Activated naive CD8-positive, alpha-beta T cell treated with anti-CD3 and anti-CD28 coated beads, Interleukin-2, amount 10 ng/mL, durations not matched to agents 7 days and 5 days (primary cell): ENCODE measurements at places on chromosomes 4 and X. TPM values are rescaled to one million over a fixed set of nuclear protein-coding genes. Genes with fewer than 3 reads are reported as not detected.

DNA sequence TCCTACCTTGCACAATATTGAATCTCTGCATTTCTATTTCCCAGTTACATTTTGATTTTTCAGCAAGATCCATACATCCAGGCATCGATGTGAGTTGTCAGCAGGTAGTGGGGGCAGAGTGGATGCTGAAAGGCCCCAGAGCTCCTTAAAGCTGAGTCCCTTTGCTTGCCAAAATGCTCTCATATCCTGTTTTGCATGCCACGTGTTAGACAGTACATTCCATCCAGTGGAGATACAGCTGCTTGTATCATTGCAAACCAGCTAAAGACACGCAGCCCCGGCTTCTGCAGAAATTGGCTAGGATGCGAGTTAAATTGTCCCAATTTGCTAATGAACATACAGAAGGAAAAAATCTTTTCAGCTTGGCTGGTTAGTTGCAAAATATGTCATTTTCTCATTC lies 179.6 kb upstream of the MXRA5 start:
- no peak for DNase-seq
- H3K4me1 ChIP-seq: no peaks in the 10 kb centered on the region
- H3K27ac ChIP-seq: no peak overlapping the region
- no peaks in the 10 kb centered on the region for H3K27me3 ChIP-seq
- H3K4me3 ChIP-seq: no peak overlapping the region

- no peaks in the 10 kb centered on the region for H3K36me3 ChIP-seq
- no peak for DNase-seq
- H3K4me3 ChIP-seq: no peak overlapping the region
Measured at GRCh38 chr4:127586922-127587571, 45.7 kb upstream of the INTU start.

GRCh38 chrX:153638436-153639176 lies 8.4 kb upstream of the DUSP9 start:
- no peak for DNase-seq
- no peak overlapping the region for H3K27ac ChIP-seq
- H3K4me3 ChIP-seq: no peak overlapping the region
- H3K36me3 ChIP-seq: no peaks in the 10 kb centered on the region
- peaks cover 17% of the 10 kb centered on the region for H3K27me3 ChIP-seq
- peaks cover 1% of the 10 kb centered on the region for H3K4me1 ChIP-seq

- H3K36me3 ChIP-seq: no peaks in the 10 kb centered on the region
- no peaks in the 10 kb centered on the region for H3K27me3 ChIP-seq
Measured at GRCh38 chr4:111630705-111631104, 514.5 kb upstream of the FAM241A start.

DNA sequence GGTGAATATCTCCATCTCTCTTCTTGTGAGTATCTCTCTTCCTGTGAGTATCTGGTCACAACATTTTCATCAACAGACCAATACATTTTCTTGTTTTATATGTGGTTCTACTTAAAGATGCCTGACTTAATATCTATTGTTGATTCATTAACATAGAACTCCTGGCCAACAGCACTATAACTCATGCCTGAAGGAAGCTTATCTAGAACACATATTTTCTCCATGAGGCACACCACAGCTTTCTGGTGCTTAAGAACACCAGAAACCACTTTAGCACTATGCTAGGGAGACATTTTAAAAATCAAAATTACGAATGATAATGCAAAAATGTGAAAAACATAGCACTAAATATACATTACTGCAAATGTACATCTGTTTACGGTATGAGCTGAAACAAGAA lies 190.4 kb downstream of the GABRB1 start:
- no peaks in the 10 kb centered on the region for H3K36me3 ChIP-seq
- H3K4me3 ChIP-seq: no peak overlapping the region

GRCh38 chr4:95304898-95305297 lies 243.9 kb downstream of the UNC5C start:
- peaks cover 5% of the 10 kb centered on the region for H3K27me3 ChIP-seq
- H3K36me3 ChIP-seq: no peaks in the 10 kb centered on the region
- no peak overlapping the region for H3K27ac ChIP-seq

DNA sequence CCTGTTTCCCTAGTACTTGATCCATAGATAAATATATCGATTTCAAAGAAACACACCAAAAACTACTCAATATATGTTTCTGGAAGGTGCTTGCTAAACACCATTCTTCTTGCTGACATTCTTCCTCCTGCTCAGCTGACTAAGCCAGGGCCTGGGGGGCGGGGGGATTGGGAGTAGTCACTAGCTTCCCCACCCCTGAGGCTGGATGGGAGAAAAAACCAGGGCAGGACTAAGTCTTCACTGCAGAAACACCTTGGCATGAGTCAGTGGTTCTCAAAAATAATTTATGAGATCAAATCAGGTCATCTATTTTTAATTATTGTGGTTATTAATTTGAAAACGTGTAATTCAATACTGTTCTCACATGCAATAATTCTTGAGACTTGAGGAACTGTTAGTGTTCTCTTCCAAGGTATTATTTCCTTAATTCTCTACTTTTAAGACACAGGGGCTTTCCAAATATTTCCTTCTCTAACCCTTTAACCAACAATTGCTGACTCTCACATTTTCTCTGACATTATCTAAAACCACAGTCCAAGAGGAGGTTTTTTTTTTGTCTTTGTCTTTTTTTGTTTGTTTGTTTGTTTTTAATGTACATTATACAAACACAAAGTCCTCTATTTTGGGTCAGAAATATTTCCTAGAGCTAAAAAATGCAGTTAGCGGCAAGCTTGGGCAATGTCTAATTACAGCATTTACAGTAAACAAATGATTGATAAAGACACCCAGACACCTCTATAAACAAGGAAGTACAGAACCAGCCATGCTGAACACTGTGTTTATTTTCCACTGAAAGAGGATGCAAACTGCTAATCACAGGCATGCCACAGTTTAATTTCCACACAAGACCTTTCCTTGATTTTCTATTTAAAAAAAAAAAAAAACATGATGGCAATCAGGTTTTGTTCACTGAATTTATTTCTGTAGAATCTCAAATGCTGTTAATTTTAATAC lies 120.3 kb upstream of the USP9X start:
- no peaks in the 10 kb centered on the region for H3K27me3 ChIP-seq
- H3K4me1 ChIP-seq: no peaks in the 10 kb centered on the region
- H3K36me3 ChIP-seq: peaks cover 1% of the 10 kb centered on the region
- H3K27ac ChIP-seq: no peak overlapping the region

CA5B gene
- 18.5 TPM for total RNA-seq

GRCh38 chrX:40065296-40066046 lies 32.3 kb downstream of the BCOR start:
- H3K36me3 ChIP-seq: peaks cover 32% of the 10 kb centered on the region
- H3K4me3 ChIP-seq: peak overlapping the region; percentile 82
- peak; percentile 47 for DNase-seq
- H3K4me1 ChIP-seq: peaks cover 64% of the 10 kb centered on the region
- peak overlapping the region; percentile 94 for H3K27ac ChIP-seq

SLC26A1 gene
- 0.25 TPM for total RNA-seq

- H3K27me3 ChIP-seq: no peaks in the 10 kb centered on the region
- no peak for DNase-seq
- H3K27ac ChIP-seq: no peak overlapping the region
- H3K4me1 ChIP-seq: no peaks in the 10 kb centered on the region
- H3K36me3 ChIP-seq: no peaks in the 10 kb centered on the region
- H3K4me3 ChIP-seq: no peak overlapping the region
Measured at GRCh38 chrX:115266300-115266699, 23.2 kb upstream of the LUZP4 start.

DNA sequence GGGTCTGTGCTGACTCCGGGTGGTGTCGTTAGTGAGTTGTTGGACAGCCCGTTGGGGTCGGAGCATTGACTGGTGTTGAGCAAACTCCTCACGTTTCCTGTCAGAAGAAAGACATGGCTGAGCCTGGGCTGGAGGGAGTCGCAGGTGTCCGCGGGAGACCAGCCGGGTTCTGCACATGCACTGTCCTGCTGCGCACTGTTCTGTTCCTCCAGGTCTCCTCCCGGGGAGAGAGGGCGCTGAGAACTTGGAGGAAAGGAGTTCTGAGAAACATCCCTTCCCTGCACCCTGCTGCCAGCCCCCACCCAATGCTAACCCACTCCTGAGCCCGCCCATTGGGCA lies 1.1 kb downstream of the ZNF141 start:
- H3K4me1 ChIP-seq: peaks cover 20% of the 10 kb centered on the region
- DNase-seq: peak; percentile 41
- peaks cover 2% of the 10 kb centered on the region for H3K27me3 ChIP-seq
- peaks cover 61% of the 10 kb centered on the region for H3K36me3 ChIP-seq
- peak overlapping the region; percentile 96 for H3K4me3 ChIP-seq

GPRIN3 gene
- total RNA-seq: 25.5 TPM

- peaks cover 12% of the 10 kb centered on the region for H3K27me3 ChIP-seq
- H3K27ac ChIP-seq: no peak overlapping the region
- no peaks in the 10 kb centered on the region for H3K36me3 ChIP-seq
- DNase-seq: no peak
- no peak overlapping the region for H3K4me3 ChIP-seq
Measured at GRCh38 chr4:109755656-109756055, 25.8 kb upstream of the PLA2G12A start.

SGMS2 gene
- total RNA-seq: not detected

DNA sequence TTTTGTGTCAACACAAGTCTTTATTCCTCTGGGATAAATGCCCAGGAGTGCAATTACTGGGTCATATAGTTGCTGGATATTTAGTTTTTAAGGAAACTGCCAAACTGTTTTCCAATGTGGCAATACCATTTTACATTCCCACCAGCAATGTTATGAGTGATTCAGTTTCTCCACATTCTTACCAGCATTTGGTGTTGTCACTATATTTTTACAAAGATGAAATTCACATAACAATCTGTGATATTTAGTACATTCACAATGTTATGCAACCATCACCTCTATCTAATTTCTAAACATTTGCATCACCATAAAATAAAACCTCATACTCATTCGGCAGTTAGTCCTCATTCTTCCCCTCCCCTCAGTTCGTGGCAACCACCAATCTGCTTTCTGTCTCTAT lies 75.0 kb downstream of the MAMLD1 start:
- H3K36me3 ChIP-seq: peaks cover 3% of the 10 kb centered on the region
- no peak overlapping the region for H3K27ac ChIP-seq
- H3K4me1 ChIP-seq: peaks cover 4% of the 10 kb centered on the region
- no peak overlapping the region for H3K4me3 ChIP-seq
- DNase-seq: no peak

ZFP42 gene
- not detected for total RNA-seq

- peak overlapping the region; percentile 65 for H3K4me3 ChIP-seq
- peak; percentile 63 for DNase-seq
- H3K27ac ChIP-seq: peak overlapping the region; percentile 64
- H3K4me1 ChIP-seq: peaks cover 4% of the 10 kb centered on the region
- no peaks in the 10 kb centered on the region for H3K36me3 ChIP-seq
Measured at GRCh38 chr4:118265312-118266144, 87.3 kb downstream of the PRSS12 start.

AMOT gene
- 1.1 TPM for total RNA-seq

- no peaks in the 10 kb centered on the region for H3K4me1 ChIP-seq
- no peaks in the 10 kb centered on the region for H3K27me3 ChIP-seq
- DNase-seq: peak; percentile 35
- H3K27ac ChIP-seq: no peak overlapping the region
Measured at GRCh38 chr4:155353923-155354540, 22.7 kb downstream of the MAP9 start.

RCHY1 gene
- total RNA-seq: 29.2 TPM

DNA sequence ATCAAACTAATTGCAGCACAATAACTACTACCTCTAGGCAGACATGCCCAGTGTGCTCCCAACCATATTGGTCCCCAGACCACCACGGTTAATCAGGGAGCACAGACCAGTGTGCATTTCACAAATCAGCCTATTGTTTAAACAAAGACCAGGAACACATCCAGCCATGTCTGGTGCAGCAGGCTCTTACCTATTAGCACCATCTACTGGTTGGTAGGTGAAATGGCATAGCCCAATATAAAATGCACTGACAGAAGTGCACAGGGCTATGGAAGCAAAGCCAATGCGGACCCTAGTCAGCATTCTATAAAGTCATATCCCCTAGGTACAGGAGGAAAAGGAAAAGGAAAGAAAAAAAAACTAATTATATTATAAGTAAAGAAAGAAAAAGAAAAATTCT lies 15.5 kb upstream of the CYLC1 start:
- H3K36me3 ChIP-seq: no peaks in the 10 kb centered on the region
- no peak for DNase-seq
- H3K27ac ChIP-seq: no peak overlapping the region

- H3K27ac ChIP-seq: no peak overlapping the region
- DNase-seq: no peak
- no peaks in the 10 kb centered on the region for H3K4me1 ChIP-seq
- H3K27me3 ChIP-seq: no peaks in the 10 kb centered on the region
- no peaks in the 10 kb centered on the region for H3K36me3 ChIP-seq
- no peak overlapping the region for H3K4me3 ChIP-seq
Measured at GRCh38 chrX:76076124-76076523, 96.7 kb upstream of the PBDC1 start.

- no peaks in the 10 kb centered on the region for H3K27me3 ChIP-seq
- H3K27ac ChIP-seq: no peak overlapping the region
- no peak overlapping the region for H3K4me3 ChIP-seq
- DNase-seq: no peak
- no peaks in the 10 kb centered on the region for H3K4me1 ChIP-seq
Measured at GRCh38 chr4:144851948-144852347, 206.0 kb downstream of the HHIP start.

- H3K27me3 ChIP-seq: peaks cover 30% of the 10 kb centered on the region
- peak; percentile 29 for DNase-seq
- no peak overlapping the region for H3K4me3 ChIP-seq
- no peaks in the 10 kb centered on the region for H3K36me3 ChIP-seq
- H3K4me1 ChIP-seq: peaks cover 2% of the 10 kb centered on the region
Measured at GRCh38 chrX:17377795-17378194, 2.8 kb downstream of the NHS start.

VSIG4 gene
- total RNA-seq: 0.30 TPM

SPATA4 gene
- total RNA-seq: not detected

DNA sequence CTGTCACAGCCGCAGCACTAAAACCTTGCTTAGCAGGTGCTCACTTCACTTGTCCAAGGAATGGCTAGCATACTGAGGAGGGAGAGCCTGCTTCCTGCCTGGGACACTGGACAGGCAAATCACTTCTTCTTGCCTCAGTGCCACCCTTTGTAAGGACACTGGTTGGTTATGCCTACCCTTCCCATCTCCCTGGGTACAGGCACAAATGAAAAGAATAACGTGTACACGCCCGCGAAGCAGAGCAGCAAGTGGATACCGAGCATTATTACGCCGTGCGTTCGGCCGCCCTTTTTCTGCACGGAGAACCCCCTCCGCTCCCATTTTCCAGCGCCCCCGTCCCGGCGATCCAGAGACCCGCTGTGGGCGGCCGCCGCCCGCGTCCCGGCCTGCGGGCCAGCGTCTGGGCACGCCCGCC lies 338 bp upstream of the KLHL2 start:
- peaks cover 19% of the 10 kb centered on the region for H3K36me3 ChIP-seq
- peak overlapping the region; percentile 86 for H3K4me3 ChIP-seq
- H3K27me3 ChIP-seq: no peaks in the 10 kb centered on the region
- DNase-seq: no peak
